ENCODE measurements at places on chromosomes 2 and 18. TPM values are rescaled to one million over a fixed set of nuclear protein-coding genes. Genes with fewer than 3 reads are reported as not detected.

- no peak overlapping the region for H3K4me3 ChIP-seq
- no peaks in the 10 kb centered on the region for H3K4me1 ChIP-seq
- H3K36me3 ChIP-seq, result no peaks in the 10 kb centered on the region
- no peaks in the 10 kb centered on the region for H3K27me3 ChIP-seq
- no peak for DNase-seq
Observed at GRCh38 chr2:190717306-190717705, 68.4 kb downstream of the NAB1 start.

GRCh38 chr2:150134223-150134857, 353.1 kb downstream of the RND3 start:
- H3K27me3 ChIP-seq, result no peaks in the 10 kb centered on the region
- H3K36me3 ChIP-seq, result no peaks in the 10 kb centered on the region
- DNase-seq, result no peak
- H3K4me1 ChIP-seq, result peaks cover 6% of the 10 kb centered on the region

- no peak for DNase-seq
- no peaks in the 10 kb centered on the region for H3K36me3 ChIP-seq
- no peak overlapping the region for H3K27ac ChIP-seq
- peaks cover 7% of the 10 kb centered on the region for H3K27me3 ChIP-seq
Observed at GRCh38 chr2:72104821-72105588, 42.7 kb downstream of the CYP26B1 start.

- H3K36me3 ChIP-seq, result no peaks in the 10 kb centered on the region
- H3K4me3 ChIP-seq, result no peak overlapping the region
Observed at GRCh38 chr2:88159481-88159880, 10.7 kb upstream of the THNSL2 start.

DNA sequence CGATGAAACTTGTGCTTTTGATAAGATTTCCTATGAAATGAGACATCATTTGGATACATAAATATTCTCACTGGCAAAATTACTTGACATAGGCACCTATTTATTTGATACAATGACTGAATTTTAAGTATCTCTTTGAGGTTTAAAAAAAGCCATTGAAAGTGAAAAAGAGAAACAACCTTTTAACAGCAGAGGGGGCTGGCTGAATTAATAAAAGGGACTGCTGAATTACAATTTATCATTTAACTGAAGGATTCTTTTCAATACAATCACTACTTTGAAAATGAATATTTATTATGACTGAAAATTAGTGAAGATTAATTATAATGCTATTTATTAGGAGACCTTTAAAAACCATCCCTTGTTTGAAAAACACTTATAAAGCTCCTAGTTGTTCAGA, 335.3 kb downstream of the DLGAP1 start:
- no peak overlapping the region for H3K4me3 ChIP-seq
- H3K36me3 ChIP-seq, result no peaks in the 10 kb centered on the region
- no peaks in the 10 kb centered on the region for H3K4me1 ChIP-seq
- no peak for DNase-seq

DNA sequence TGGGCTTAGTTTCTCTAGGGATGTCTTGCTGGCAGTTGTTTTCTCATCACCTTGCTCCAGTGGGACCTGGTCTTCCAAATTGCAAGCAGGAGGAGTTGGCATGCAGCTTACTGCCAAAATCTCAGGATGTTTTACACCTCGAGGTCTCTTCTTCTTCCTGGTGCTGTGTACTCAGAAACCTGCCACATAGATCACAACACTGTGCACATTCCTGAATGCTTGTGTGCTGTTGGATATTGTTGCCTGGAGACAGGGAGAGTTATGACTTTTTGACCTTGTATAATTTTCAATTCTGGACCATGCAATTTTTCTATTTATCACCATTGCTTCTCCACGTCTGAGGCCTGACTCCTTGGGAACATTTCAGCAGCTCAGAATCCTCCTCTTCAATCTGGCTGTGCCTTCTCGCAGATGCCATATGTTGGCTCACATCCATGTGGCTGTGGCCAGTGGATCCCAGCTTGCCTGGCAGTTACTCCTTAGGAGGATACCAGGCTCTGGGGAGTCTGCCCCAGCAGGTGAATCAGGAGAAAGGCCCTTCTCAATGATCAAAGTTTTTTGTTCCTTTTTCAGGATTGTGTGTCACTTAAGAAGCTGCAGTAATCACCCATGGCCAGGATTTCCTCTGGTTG, 489.3 kb downstream of the TSN start:
- no peak overlapping the region for H3K27ac ChIP-seq
- H3K4me1 ChIP-seq, result no peaks in the 10 kb centered on the region
- H3K27me3 ChIP-seq, result no peaks in the 10 kb centered on the region
- H3K4me3 ChIP-seq, result no peak overlapping the region

GRCh38 chr2:241837197-241837965, 21.3 kb downstream of the PDCD1 start:
- peaks cover 12% of the 10 kb centered on the region for H3K27me3 ChIP-seq
- no peak overlapping the region for H3K4me3 ChIP-seq
- DNase-seq, result no peak
- H3K36me3 ChIP-seq, result no peaks in the 10 kb centered on the region

- no peak overlapping the region for H3K27ac ChIP-seq
- no peak overlapping the region for H3K4me3 ChIP-seq
- H3K36me3 ChIP-seq, result no peaks in the 10 kb centered on the region
Observed at GRCh38 chr2:8242739-8243138, 439.1 kb upstream of the ID2 start.

DNA sequence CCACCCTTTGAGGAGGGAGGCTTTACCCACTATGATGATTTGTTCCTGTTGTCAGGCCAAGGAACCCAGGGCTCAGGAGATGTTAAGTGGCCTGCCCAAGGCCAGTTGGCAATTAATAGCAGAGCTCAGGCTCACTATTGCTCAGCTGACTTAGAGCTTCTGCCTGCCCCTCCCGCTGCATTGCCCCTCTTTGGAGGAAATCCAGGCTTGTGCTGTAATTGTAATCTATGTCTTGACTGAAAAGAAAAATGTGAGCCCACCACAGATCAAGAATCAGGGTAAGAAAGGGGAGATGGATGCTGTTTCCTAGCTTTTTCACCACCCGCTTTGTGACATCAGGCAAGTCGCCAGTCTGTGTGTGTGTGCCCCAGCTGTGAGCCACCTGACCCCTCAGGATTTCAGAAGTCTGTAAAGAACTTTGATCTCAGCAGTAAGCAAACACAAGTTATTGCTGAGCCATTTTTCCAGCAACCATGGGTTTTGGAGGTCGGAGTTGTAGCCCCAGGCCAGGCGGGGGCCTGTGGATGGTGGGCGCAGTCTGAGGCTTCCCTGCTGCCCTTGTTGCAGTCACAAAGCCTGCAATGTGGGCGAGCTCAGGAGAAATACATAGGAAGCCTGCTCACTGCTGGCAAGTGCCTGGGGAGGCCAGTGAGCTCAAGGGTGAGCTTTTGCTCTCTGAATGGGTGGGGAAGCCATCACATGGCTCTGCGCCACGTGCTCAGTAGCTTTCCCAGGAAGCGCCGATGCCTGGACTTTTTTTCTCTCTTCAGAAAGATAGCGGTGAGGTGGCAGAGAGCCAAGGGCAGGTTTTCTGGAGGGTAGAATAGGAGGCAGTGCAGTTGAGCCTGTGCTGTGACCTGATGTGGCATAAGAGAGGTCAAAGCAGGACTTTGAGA, 6.1 kb downstream of the CABLES1 start:
- peak; percentile 98 for DNase-seq
- H3K27me3 ChIP-seq, result peaks cover 11% of the 10 kb centered on the region
- H3K36me3 ChIP-seq, result no peaks in the 10 kb centered on the region

GRCh38 chr18:79570266-79571201, 109.1 kb upstream of the CTDP1 start:
- peaks cover 4% of the 10 kb centered on the region for H3K4me1 ChIP-seq
- no peak for DNase-seq
- peaks cover 12% of the 10 kb centered on the region for H3K27me3 ChIP-seq

DNA sequence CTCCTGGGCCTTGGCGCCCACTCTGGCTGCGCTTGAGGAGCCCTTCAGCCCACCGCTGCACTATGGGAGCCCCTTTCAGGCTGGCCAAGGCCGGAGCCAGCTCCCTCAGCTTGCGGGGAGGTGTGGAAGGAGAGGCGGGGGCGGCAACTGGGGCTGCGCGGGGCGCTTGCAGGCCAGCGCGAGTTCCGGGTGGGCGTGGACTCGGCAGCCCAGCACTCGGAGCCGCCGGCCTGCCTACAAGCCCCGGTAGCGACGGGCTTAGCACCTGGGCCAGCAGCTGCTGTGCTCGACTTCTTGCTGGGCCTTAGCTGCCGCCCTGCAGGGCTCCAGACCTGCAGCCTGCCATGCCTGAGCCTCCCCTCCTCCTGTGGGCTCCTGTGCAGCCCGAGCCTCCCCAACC, 141.5 kb upstream of the SLC39A10 start:
- H3K36me3 ChIP-seq, result no peaks in the 10 kb centered on the region
- H3K27ac ChIP-seq, result no peak overlapping the region
- H3K4me3 ChIP-seq, result no peak overlapping the region
- no peaks in the 10 kb centered on the region for H3K4me1 ChIP-seq
- H3K27me3 ChIP-seq, result no peaks in the 10 kb centered on the region

GRCh38 chr2:6645004-6645403, 220.7 kb downstream of the CMPK2 start:
- no peaks in the 10 kb centered on the region for H3K4me1 ChIP-seq
- H3K27ac ChIP-seq, result no peak overlapping the region
- no peak for DNase-seq
- no peak overlapping the region for H3K4me3 ChIP-seq
- no peaks in the 10 kb centered on the region for H3K27me3 ChIP-seq
- no peaks in the 10 kb centered on the region for H3K36me3 ChIP-seq

DNA sequence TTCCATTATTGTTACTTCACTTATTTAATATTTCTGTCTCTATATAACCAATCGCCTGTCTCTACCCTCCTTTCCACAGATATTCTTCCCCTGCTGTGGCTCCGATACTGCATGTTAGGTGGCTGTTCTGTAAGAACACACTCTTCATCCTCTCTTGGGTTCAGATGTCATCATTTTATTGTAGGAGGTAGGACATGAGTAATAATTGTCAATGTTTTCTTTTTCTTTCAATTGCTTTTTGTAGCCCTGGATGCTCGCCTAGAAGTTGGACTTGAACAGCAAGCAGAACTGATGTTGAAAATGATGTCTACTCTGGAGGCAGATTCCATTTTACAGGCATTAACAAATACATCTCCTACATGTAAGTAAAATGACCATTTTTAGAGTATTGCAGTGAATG, 128.6 kb downstream of the BIRC6 start:
- no peak for DNase-seq
- no peak overlapping the region for H3K27ac ChIP-seq
- no peaks in the 10 kb centered on the region for H3K27me3 ChIP-seq
- no peak overlapping the region for H3K4me3 ChIP-seq
- H3K4me1 ChIP-seq, result no peaks in the 10 kb centered on the region

- no peak for DNase-seq
- no peak overlapping the region for H3K4me3 ChIP-seq
- H3K27ac ChIP-seq, result no peak overlapping the region
- H3K27me3 ChIP-seq, result no peaks in the 10 kb centered on the region
- H3K4me1 ChIP-seq, result no peaks in the 10 kb centered on the region
Observed at GRCh38 chr18:1425679-1426078, 521.0 kb downstream of the ADCYAP1 start.

DNA sequence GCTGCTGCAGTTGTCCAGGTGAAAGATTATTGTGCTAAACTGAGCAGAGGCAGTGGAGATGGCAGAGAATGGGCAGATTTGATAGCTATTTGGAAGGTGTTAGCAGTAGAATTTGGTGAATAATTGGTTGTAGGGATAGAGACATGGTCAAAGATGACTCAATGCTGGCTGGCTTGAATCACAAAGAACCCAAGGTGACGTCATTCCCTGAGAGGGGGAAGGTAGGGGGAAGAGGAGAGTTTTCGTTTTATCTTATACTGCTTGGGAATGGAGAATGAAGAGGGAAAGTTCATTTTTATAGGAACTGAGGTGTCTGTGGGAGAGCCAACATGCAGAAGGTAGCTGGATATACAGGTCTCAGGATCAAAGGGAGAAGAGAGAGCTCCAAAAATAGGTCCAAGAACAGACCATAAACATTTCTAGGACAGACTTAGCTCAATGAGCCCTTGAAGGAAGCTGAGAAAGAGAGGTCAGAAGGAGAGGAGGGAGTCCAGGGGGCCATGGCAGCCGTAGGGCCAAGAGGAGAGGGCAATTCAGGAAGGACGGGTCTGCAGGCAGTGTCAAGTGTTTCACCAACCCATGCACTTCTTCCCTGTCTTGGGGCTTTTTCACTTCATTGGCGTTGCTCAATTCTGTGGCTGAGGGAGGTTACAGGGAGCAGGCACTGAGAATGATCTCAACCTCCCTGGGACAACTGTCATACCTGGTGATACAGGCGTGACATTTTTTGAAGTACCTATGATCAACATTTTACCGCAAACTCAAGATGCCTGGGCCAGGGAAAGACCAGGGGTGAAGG, 281.3 kb downstream of the TDRD15 start:
- no peak overlapping the region for H3K27ac ChIP-seq
- no peak overlapping the region for H3K4me3 ChIP-seq
- H3K36me3 ChIP-seq, result no peaks in the 10 kb centered on the region
- no peaks in the 10 kb centered on the region for H3K27me3 ChIP-seq
- no peaks in the 10 kb centered on the region for H3K4me1 ChIP-seq

DNA sequence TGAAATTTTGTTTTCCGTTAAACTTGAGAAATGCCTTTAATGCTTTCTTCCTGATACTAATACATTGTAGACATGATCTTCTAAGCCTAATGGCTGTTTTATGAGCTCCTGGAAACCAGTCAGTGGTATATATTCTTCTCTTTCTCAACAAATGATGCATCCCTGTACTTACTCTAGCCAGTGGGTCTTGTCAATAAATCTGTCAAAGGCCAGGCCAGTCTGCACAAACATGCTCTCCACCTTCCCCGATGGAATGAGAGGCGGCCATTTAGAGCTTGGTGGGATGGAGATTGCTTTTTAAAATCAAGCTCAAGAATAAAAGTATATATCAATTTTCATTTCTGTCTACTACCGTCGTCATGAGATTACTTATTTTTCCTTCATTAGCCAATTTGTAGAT, 140.1 kb downstream of the LYPD6B start:
- DNase-seq, result no peak
- H3K4me3 ChIP-seq, result no peak overlapping the region
- H3K36me3 ChIP-seq, result no peaks in the 10 kb centered on the region
- H3K4me1 ChIP-seq, result no peaks in the 10 kb centered on the region

DNA sequence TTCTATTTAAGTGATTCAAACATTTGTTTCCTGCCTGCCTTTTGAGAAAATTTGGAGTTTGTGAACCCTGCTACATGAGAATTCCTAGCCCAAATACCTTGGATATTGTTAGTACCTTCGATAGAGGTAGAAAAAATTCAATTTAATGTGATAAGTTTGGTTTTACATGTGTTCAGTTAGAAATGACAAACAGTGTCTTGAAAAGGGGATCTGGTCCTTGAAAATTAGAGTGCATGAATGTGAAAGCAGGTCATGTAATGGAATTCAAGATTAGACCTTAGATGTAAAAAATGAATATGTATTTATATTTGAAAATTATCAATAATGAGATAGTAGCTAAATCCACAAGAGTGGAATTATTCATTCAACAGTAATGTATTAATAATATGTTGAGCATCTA, 70.5 kb downstream of the PIK3C3 start:
- DNase-seq, result no peak
- H3K4me1 ChIP-seq, result no peaks in the 10 kb centered on the region
- no peak overlapping the region for H3K4me3 ChIP-seq
- no peaks in the 10 kb centered on the region for H3K27me3 ChIP-seq

- peak; percentile 62 for DNase-seq
- peaks cover 9% of the 10 kb centered on the region for H3K36me3 ChIP-seq
- peak overlapping the region; percentile 57 for H3K27ac ChIP-seq
- peak overlapping the region; percentile 19 for H3K4me3 ChIP-seq
Observed at GRCh38 chr2:216690853-216691741, 4.3 kb downstream of the IGFBP5 start.

CCDC74B gene
- polyA plus RNA-seq, result 3.1 TPM

IL37 gene
- polyA plus RNA-seq, result 1.6 TPM

ANKRD29 gene
- polyA plus RNA-seq, result 6.1 TPM

IL1B gene
- 3.9 TPM for polyA plus RNA-seq

IDH1 gene
- polyA plus RNA-seq, result 110 TPM

SMIM21 gene
- polyA plus RNA-seq, result not detected

MC2R gene
- polyA plus RNA-seq, result 0.06 TPM

TM4SF20 gene
- polyA plus RNA-seq, result 171 TPM

SERPINB11 gene
- not detected for polyA plus RNA-seq

FOXI3 gene
- polyA plus RNA-seq, result not detected
